ENCODE measurements at places on chromosomes 1 and 21.
A peak's percentile ranks its signal among the peaks of the same experiment; 100 is the strongest.

- DNase-seq, result no peak
These were observed 6.6 kb downstream of the SELL start for GRCh38 chr1:169704797-169705196.

DNA sequence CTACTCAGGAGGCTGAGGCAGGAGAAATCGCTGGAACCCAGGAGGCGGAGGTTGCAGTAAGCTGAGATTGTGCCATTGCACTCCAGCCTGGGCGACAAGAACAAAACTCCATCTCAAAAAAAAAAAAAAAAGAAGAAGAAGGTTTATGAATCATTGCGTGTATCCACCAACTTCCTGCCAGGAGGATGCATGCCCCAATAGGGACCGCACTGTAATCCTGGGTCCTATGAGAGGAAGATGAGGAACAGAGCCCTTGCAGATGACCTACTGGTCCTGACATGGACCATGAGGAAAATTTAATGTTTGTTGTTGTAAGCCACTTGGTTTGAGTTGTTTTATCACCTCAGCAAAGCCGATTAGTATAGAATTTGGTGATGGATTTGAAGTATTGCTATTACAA, 56.7 kb downstream of the PTGS2 start:
- DNase-seq, result no peak

DNA sequence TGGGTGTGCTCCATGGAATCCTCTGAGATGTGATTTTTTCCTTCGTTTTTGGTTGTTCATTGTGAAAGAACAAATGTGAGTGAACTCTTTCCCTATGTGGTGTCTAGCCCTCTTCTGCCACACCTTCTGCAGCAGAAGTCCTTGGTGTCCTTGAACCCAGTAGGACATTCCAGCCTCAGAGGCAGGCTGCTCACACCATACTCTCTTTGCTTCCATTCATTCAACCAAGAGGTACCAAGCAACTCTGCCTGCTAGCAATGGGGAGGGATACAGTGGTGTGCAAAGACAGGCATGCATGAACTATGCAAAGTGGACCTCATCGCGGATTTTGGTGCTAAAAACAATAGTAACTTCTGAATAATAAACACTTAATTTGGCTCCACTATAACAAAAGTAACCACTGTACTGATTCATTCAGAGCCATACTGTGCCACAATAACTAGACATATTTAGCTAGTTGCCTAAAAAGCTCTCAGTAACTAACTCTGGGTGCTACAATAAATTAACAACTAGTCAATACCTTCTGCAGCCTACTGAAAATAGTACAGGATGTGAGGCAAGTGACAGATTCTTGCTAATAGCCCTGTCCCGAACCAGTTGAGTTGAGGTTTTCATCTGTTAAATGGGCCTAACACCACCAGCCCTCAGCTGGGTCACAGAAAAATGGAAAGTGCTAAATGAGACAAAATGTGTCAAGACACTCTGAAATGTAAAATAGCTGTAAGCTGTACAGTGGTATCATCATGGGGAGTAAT, 155.4 kb downstream of the SLC45A1 start:
- DNase-seq, result peak; percentile 20

GRCh38 chr1:228366062-228366865, 40.4 kb downstream of the TRIM11 start:
- DNase-seq, result no peak

DNA sequence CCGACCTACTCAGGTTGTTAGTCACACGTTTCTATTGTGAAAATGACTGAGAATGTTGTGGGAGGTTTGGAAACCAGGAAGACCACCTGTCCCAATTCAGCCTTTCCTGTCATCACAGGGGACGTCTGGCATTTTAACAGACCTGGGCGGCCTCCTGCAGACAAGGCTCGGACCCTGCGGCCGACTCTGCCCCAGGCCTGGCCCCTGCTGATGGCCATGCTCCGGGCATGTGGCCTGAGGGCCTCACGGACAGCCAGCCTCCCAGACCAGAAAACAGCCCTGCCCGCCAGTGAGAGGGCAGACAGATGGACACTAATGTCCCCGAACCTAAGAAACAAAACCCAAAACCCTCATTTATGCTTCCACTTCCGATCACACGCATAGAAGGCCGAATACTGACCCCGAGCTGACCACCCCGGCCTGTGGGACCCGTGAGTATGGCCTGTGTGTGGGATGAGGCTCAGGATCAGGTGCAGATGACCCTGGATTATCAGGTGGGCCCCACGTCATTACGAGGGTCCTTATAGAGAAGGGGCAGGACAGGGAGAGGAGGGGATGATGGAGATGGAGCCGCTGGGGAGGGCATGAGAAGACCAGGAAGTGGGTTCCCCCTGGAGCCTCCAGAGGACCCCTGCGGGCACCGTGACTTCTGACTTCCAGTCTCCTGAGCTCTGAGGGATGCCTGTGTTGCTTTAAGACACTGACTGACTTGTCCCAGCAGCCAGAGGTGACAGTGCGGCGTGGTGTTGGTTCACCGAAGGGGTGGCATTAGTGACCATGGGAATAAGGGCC, 9.6 kb downstream of the COL18A1 start:
- no peak for DNase-seq

DNA sequence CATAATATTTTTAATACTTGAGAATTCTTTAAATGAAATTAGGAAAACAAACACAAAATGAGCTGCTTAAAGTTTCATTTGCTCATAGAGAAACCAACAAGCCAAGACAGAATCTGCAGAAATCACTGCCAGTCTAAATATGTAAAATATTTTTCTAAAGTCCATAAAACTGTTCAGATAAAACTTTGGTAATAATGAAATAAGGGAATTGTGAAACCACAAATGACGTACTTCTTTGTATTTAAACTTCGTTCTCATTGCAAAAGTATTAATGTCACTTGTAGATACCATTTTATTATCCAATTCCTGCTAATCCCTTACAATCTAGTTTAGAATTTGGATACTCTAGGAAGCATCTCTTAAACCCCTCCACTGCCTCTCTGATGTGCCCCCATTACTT, 234.5 kb upstream of the NEGR1 start:
- DNase-seq, result no peak

- DNase-seq, result no peak
These were observed 294.4 kb downstream of the SDCCAG8 start for GRCh38 chr1:243550276-243550675.

DNA sequence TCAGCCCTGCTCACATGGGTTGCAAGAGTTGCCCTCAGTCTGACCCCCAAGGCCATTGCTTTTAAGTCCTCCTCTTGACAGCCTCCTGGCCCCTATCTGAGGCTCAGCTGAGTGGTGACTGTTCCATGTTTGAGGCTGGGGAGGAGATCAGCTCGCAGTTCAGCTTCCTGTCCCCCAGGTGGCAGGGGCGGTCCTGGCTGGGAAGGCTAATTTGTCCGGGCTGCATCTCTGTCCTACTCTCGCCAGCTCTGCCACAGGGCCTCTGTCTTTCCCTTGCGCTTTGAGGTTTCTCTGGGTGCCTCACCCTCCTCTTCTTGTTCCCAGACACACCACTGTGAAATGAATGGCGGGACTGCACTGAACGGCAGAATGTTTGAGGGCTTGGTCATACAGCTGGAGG, 157.3 kb downstream of the KCNJ6 start:
- no peak for DNase-seq

DNA sequence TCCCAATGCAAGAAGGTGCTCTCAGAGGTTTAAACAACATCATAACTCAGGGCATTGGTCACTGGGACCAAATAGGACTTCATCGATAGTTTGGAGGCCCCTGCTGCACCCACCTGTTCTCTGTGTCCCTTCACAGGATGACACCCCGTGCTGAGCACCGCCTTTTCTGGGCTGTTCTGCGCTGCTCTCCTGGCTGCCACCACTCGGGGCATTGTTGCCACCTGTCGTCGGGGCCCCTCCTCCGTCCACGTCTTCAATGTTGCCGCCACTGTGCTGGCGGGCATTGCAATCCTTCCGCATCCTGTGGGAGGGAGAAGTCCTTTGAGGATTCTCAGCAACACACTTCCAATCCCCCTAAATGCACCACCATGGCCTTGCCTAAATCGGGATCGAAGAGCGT, 47.7 kb downstream of the NTPCR start:
- no peak for DNase-seq

DNA sequence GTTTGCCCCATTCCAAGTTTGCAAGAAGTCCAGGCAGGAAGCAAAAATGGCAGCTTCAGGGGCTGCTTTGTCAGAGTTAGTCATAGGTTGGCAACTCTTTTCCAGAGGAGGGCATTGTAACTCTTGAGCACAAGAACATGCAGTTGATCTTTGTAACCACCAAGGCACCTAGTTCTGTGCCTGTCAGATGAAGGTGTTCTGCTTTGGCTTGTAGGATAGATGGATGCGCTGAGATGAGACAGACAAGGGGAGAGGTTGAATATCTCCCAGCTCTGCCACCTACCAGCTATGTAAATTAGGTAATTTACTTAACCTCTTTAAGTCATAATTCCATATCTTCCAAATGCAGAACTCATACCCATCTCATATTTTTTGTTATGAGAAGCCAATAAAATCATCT, 89.3 kb downstream of the ZNF648 start:
- DNase-seq, result no peak

- no peak for DNase-seq
These were observed 5.5 kb downstream of the PAQR7 start for GRCh38 chr1:25869909-25870606.

GRCh38 chr21:41156142-41156541, 11.8 kb upstream of the BACE2 start:
- DNase-seq, result no peak

DNA sequence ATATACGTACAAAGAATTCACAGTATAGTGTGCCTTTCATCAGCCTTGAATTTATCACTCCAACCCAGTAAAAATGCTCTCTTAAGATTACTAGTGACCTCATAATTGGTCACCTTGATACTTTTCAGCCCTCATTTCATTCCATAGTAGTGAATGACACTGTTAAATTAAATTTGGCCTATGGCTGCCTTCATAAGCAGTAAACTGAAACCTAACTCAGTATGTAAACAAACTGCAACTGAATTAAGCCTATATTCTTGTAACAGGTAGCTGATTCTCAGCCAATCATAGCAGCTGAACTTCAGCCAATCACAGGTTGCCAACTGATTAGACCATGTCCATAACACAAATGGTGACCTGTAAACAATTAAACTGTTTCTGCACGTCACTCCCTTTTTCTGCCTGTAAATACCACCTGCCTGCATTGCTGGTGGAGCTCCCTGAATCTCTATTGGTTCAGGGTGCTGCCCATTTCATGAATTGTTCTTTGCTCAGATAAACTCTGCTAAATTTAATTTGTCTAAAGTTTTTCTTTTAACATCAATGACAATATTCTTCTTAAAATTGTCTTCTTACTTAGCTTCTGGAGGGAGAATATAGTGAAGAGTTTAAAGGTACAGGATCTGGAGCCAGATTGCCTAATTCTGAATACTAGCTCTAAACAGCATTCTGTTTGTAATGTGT, 24.0 kb upstream of the CAMSAP2 start:
- no peak for DNase-seq

DNA sequence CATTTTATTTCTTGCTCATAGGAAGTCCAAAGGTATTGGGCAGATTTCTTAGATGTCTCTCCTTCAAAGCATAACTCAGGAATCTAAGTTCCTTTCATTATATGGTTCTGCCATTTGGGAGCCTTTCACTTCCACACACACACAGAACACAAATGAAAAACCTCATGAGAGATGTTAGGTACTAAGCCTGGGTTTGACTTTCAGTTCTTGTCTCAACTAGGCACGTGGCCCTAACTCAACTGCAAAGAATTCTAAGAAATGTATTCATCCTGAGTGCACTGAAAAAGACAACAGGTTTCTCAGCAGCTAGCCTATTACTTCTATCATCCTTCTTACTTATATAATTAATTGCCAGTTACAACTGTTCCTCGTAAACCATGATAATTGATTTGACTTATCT, 190.0 kb upstream of the SAMSN1 start:
- DNase-seq, result no peak

- no peak for DNase-seq
These were observed 3.1 kb downstream of the TINAGL1 start for GRCh38 chr1:31579374-31579773.

DNA sequence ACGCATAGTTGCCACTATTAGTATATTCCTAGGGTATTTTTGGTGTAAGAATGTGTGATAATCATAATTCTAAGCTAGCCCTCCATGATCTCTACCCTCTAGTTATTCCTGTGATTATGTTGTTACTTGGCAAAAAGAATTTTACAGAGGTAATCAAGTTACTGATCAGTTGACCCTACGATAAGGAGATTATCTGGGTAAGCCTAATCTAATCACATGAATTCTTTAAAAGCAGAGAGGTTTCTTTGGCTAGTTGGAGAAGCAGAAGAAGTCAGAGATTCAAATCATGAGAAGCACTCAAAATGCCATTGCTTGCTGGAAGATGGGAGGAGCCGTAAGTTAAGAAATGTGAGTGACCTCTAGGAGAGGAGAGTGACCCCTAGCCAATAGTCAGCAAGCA, 72.7 kb downstream of the RPE65 start:
- DNase-seq, result no peak

DNA sequence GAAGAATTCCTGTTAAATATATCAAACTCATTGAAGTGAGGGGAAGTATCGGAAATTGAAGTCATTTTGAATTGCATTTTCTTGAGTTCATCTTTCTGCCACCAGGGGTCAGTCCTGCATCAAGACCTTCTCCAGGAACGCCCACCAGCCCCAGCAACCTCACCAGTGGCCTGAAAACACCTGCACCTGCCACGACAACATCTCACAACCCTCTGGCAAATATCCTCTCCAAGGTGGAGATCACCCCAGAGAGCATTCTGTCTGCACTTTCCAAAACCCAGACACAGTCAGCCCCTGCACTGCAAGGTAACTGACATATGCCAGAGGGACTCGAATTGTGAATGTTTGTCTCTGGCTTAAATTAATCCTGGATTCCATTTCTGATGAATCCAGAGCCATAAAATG, 22.8 kb upstream of the TARS2 start:
- peak; percentile 80 for DNase-seq

DNA sequence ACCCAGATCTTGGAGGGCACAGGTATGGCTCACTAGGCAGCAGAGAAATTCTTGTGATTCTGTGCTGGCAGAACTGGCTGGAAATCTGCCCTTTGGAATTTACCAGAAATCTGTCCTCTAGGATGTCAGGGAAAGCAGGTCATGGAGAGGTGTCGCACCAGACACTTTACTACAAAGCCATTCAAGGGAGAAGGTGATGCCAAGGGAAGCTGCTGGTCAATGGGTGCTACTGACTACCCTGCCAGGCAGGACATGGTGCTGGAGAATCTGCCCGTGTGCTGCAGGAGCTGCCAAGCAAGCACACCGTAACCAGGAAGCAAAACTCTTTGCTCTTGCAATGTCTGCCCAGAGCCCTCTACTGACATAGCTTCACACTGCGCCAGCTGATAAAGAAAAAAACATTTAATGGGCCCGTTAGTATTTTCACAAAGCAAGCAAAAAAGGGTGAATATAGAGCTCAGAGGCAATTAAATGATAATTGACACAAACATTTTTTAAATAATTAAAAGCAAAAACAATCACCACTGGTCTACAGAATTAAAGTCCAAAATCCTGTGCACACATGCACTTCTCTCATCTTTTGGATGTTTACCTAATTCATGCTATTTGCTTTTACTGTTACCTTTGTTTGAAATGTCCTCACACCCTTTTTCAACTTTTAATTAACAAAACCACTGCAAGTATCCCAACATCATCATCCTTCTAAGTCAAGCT, 7.2 kb upstream of the FBXO28 start:
- no peak for DNase-seq

GRCh38 chr1:221888218-221888617, 146.3 kb upstream of the DUSP10 start:
- DNase-seq, result no peak

- no peak for DNase-seq
These were observed 8.4 kb upstream of the CROCC start for GRCh38 chr1:16913181-16913832.

GRCh38 chr1:43632135-43632670, 17.7 kb upstream of the KDM4A start:
- no peak for DNase-seq

GRCh38 chr1:8962812-8963530, 17.3 kb downstream of the CA6 start:
- DNase-seq, result peak; percentile 46
